Smooth muscle cell of the umbilical artery (primary cell): ENCODE measurements at places on chromosomes 4 and X. TPM values are rescaled to one million over a fixed set of nuclear protein-coding genes. Genes with fewer than 3 reads are reported as not detected.

The RENBP gene
- 2.1 and 5.0 TPM in 2 replicates for total RNA-seq

The STARD8 gene
- total RNA-seq: 0.59 and 4.0 TPM in 2 replicates

The ANOS1 gene
- total RNA-seq: 29.6 and 35.9 TPM in 2 replicates

The TEX13C gene
- total RNA-seq: not detected in 2 replicates

The CRLF2 gene
- not detected in 2 replicates for total RNA-seq

The LNX1 gene
- total RNA-seq: 2.0 and 4.5 TPM in 2 replicates

The RBMXL3 gene
- not detected in 2 replicates for total RNA-seq

The RRH gene
- total RNA-seq: not detected in 2 replicates

The ARHGEF6 gene
- 9.8 and 20.8 TPM in 2 replicates for total RNA-seq

The SGMS2 gene
- 141 and 201 TPM in 2 replicates for total RNA-seq

The GRIA2 gene
- total RNA-seq: not detected in 2 replicates

The NAP1L3 gene
- 13.1 and 19.3 TPM in 2 replicates for total RNA-seq

The DCAF8L2 gene
- total RNA-seq: not detected in 2 replicates

The IDH3G gene
- 46.9 and 57.2 TPM in 2 replicates for total RNA-seq

The KIAA1210 gene
- total RNA-seq: not detected in 2 replicates

The TRPC3 gene
- 0.30 and 1.5 TPM in 2 replicates for total RNA-seq
